ENCODE measurements at places on chromosomes 2 and 18.

GRCh38 chr18:78972930-78973331 lies 6.7 kb upstream of the SALL3 start:
- DNase-seq: no peak

- DNase-seq: no peak
Measured at GRCh38 chr2:96142217-96143113, 2.8 kb downstream of the DUSP2 start.

DNA sequence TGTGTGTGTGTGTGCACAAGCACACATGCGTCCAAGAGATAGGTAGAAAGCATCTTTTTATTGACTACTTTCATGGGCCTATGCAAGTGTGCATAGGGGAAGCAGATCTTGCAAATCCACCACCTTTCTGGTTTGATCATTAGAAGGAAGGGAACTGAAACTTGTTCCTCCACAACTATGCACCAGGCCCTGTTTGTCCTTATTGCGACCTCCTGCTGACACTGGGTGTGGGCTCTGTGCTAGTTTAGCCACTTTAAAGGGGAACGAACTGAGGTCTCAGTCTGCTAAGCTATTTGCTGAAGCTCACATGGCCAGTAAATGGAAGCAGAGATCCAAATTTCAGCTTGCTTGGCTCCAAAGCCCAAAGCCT lies 32.1 kb upstream of the INSIG2 start:
- DNase-seq: peak; percentile 84

- DNase-seq: no peak
Measured at GRCh38 chr2:4684921-4685320, 981.5 kb downstream of the DCDC2C start.

DNA sequence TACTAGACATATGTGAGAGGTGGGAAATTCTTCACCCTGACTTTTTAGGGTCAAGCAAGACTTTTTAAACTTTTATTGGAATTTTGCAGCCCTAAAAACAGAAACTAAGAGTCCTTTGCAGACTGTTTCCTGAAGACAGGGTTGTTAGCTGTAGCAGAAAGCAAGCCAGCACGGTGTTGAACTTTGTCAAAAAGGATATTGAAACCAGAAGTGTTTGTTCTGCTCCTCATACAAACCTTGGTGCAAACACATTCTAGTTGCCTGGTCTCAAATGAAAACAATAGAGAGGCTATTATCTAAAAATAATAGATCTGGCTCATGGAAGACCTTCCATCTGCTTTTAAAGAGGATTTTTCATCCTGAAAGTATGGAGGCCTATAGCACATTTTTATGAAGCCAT lies 65.8 kb upstream of the IGFBP5 start:
- no peak for DNase-seq

DNA sequence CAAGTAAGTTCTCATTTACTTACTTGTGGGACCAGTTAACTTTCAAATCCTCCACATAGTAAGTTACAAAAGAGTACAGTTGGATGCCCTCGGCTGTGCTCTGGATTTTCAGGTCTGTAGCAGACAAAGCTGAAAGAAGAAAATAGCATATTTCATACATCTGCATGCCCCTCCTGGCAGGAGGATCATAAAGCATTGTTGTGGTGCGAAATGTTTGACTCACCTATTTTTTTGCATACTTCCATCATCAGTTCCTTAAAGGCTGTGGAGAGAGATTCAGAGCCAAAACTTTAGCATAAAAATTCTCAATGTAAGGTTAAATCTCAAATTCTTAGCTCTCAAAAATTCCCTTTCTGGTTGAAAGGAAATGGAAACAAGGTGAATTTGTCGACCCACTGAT lies 70.8 kb upstream of the LPIN2 start:
- DNase-seq: no peak

DNA sequence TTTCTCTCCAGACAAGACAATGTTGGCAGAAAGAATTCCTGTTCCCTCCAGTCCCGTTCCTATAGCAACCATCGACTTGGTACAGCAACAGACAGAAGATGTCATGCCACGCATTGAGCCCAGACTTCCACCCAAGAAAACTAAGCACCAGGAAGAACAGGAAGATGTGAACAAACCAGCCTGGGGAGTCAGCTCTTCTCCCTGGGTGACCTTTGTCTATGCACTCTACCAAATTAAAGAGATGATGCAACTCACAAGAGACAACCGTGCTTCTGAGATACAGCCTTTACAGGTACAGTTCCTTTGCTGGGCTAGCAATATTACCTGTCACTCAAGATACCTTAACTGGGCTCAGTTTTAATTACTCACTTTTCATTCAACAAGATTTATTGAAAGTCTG lies 37.1 kb downstream of the NEMP2 start:
- no peak for DNase-seq

DNA sequence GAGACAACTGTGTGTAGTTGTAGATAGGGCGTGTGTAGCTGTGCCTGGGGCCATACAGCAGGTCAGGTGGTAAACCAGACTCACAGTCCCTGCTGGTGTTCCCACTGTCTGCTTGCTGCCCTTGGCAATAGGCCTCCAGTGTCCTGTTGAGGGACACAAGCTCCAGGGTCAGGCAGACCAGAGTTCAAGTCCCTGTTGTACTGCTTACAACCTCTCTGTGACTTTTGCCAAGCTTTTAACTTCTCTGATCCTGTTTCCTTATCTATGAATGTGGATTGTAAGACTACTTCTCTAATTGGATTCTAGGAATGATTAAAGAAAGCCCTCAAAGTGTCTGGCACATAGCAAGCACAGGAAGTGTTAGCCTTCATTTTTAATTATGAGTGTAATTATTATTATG lies 68.6 kb downstream of the MERTK start:
- DNase-seq: no peak

- no peak for DNase-seq
Measured at GRCh38 chr2:32773448-32773808, 145.6 kb downstream of the TTC27 start.

- no peak for DNase-seq
Measured at GRCh38 chr2:207156451-207157161, 9.1 kb downstream of the KLF7 start.

DNA sequence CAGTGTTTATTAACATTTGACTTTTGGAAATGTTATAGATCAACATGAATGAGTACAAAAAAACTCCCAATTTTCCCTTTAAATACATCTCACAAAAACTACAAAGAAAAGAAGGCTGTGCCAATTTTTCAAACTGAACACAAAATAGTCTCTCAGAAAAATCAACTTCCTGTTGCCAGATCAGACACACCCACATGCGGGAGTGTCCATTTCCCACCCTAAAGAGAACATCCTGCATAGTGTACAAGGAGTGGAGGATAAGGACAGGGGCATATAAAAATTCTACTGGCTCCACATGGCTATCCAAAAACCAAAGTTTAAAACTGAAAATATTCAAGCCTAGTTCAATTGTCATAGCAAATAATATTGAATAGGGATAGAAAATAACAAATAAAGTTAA lies 165.3 kb downstream of the ATAD2B start:
- no peak for DNase-seq

DNA sequence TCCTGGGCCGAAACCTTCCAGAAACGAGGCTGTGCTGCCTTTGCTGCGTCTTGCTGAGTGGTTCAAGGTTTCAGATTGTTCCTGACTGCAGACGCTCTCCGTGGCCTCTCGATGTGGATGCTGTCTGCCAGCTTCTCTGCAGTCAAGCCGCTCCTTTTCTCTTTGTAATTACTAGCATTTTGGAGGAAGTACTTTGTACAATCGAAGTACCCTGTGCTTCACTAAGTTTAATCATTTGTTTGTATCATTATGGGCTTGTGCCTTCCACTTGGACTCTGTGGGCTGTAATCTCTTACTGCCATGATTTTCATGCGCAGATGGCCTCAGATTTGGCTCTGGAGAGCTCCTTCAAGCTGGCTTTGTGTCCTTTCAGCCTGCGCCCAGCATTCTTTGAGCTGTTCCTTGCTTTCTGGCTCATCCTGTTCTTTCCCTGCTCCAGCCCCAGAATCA lies 49.3 kb downstream of the TRAF3IP1 start:
- DNase-seq: no peak

DNA sequence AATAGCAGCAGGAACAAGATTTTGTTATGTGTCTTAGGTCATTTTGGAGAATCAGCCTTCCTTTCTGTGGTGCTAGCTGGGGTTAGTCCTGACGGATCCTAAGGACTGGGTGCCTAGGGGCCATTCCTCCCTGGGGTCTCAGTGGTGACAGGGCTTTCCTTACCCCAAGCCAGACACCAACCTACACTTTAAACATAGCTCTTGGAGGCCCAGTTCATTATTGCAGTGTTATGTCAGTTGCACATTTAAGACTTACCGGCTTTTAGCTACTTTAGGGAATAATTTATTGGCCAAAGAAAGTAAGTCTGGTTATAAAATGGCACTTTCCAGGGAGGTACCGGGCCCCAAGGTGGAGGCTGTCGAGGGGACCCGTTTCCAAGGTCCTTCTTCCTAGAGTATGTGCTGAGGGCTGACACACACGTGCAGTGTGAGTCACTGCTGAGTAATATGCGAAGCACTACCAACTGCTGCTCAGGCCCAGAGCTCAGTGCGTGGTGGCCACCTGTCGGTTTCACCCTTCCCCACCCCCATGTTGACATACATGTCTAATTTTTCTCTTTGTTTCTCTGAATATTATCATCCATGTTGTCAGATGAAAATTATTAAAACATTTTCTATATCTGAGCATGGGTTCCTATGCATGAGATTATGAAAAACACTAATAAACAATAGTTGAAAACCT lies 37.0 kb upstream of the GRHL1 start:
- DNase-seq: peak; percentile 65

DNA sequence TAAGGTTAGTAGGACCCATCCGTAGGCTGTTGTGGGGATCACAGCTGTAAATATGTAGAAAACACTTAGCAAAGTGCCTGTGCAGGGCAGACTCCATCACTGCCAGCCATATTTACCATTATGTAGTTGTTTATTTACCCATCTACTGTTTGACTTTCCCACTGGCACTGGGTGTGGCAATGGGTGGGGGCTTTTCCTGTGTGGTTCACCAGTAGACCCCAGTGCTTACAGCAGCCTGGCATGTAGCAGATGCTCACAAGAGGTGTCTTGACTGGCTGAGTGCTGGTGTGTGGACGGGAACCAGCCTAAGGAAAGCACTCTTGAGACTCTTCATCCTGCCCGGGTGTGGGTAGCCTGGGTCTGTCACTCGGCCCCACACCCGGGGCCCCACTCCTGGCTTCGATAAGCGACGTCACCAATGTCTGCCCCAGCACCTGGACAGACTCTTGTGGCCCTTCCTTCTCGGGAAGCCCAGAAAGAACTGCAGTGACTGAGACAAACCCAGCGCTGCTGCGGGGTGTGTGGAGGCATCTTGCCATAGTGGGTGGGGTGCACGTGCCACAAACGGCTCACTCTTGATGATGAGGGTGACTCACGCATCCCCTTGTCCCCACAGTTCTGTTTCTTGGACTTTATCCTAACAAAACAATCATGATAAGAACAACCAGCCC lies 78.3 kb downstream of the HDAC4 start:
- DNase-seq: no peak

DNA sequence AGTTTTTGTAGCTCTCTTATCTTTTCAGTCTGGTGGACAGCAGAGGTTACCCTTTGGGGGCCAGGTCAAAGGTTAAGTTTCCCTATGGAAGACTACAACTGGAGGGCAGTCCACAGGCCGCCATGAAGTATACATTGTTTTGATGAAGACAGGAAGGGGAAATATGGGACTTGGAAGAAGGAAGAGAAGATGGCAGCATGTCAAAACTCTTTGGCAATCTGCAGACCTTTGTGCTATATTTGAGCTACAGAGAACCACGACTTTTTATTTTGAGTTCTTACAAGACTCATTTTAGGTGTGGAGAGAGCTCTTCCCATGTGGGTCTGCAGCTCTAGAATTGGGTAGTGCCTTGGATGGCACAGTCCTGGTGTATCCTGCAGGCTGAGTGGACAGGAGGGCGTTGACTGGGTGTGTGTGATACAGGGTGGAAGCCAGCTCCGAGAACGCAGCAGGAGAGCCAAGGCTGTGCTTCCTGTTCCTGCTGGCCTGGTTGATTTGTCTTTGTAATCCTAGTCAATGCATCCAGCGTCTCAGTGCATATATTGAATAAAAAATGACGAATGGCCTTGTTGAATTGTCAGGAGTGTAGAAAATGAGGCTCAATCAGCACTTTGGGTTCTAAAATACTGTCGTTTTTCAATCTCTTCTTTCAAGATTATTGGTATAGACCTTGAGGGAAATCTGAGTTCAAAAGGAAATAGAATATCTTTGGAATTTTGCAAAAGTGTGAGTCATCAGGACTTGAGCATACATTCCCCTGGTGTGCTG lies 11.5 kb downstream of the ITGA6 start:
- no peak for DNase-seq

- no peak for DNase-seq
Measured at GRCh38 chr2:26847655-26848335, at the start of gene DPYSL5. TSS of gene DPYSL5 (plus strand) at chr2:26848132. CDS start at chr2:26898500, 50,368 bp downstream.

- DNase-seq: no peak
Measured at GRCh38 chr2:239024226-239024625, 176.3 kb downstream of the TWIST2 start.

DNA sequence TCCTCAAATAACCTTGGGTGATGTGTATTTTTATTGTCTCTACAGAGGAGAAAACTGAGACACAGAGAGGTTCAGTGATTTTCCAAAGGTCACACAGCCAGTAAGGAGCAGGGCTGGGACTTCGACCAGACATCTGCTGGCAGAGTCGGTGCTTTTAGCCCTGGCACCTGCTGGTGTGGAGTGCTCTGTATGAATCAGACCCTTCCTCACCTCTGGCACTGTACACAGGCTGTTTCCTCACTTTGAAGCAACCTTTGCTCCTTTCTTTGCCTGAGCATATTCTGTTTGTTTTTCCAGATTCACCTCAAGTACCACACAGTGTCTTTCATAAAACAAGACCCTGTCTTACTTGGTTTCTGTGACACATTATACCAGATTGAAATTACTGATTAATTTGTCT lies 107.9 kb downstream of the DPP10 start:
- no peak for DNase-seq

DNA sequence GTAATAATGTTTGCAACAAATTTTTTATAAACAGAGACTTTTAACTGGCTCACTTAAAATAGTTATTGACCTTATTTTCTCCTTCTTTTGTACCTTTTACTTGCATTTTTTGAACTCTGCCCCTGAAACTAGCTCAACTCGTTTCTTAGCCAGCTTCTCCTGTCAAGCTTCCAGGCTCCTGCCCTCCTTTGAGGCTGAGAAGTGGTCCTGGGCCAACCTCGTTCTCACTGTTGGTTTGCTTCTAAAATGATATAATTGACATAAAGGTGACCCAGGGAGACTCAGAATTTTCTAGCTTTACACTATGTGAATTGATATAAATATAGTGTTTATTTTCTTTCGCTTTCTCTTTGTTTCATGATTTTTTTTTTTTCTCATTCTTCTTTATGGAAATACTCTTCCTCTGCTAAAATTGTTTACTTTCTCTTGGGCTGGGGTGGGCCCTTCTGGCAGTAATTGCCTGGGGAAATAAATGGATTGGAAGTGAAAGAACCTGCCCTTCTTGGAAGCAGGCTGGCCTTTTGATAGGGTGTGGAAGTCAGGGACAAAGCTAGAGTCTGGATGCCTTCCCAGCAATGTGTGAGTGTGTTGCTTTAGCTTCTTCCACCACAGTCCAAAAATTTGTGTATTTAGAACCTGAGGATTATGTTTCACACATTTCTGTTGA lies 30.7 kb downstream of the GPD2 start:
- no peak for DNase-seq

DNA sequence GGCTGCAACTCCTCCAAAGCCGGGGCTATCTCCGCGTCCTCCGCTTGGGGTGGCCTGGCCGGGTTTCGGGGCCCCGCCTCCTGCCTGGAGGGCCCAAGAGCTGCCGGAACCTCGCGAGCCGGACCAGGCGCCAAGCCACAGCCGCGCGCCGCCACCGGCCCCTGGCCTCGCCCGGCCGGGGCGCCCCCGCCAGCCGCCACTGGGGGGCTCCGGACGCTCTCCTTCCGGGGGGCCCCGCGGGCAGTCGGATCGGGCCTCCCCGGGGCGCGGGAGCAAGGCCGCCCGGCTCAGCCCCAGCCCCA lies 17.4 kb upstream of the HAAO start:
- DNase-seq: no peak

- no peak for DNase-seq
Measured at GRCh38 chr2:108908713-108909070, 80.3 kb downstream of the EDAR start.
